ENCODE measurements at places on chromosomes 7 and 10.

DNA sequence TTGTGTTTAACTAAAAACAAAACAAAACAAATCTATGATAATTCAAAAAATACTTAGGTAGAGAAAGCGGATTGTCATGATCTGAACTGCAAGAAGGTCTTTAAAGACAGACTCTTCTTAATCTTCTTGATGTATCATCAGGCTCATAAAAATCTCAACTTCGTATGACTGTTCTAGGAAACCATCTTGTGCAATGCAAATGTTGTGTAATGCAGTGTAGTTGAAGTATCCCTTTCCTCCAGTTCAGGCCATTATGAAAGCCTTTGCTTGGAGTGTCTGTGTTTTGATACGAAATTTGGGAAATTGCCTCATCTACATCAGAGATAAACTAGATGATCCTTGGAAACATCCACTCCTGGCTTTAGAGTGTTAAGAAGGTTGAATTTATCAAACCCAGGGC, 30.9 kb downstream of the CDK1 start:
- no peak for DNase-seq

GRCh38 chr10:86167762-86168128, 198.8 kb downstream of the GRID1 start:
- DNase-seq: no peak

DNA sequence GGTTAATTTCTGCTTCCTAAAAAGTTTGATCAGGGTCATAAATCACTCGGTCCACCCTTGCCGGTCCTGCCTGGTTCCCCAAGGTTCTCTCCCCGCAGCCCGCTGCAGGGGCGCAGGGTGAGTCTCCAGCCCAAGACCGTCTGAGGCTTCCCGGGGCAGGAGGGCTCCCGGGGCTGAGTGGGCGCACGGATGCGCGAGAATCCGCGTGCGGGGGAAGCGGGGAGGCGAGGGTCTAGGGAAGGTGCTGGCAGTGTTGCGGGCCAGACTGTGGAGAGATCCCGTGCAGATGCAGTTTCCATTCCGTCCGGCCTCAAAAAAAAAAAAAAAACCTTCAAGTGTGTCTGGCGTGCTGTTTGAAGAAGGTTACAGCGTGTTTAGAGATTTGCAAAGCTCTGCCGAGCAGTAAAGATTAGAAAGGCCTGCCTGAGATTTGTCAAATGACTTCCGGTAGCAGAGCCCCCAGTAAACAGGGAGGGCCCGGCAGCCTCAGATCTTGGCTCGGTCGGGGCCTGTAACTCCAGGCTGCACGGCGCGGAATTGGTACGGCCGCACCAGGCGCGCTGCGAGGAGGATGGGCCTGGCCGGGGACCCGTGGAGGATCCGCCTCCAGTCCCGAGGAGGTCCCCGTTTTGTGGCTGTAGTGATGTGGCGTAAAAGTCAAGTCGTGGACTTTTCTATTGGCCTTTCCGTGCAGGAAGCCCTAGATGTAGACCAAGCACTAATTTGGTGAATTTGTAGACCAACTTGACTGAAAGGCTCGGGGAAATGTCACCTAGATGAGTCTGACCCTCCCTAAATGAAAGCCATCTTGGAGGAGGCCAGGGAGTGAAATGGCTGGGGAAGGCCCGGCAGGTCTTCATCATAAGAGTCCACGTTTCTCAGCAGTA, 293.2 kb upstream of the NFE2L3 start:
- no peak for DNase-seq

DNA sequence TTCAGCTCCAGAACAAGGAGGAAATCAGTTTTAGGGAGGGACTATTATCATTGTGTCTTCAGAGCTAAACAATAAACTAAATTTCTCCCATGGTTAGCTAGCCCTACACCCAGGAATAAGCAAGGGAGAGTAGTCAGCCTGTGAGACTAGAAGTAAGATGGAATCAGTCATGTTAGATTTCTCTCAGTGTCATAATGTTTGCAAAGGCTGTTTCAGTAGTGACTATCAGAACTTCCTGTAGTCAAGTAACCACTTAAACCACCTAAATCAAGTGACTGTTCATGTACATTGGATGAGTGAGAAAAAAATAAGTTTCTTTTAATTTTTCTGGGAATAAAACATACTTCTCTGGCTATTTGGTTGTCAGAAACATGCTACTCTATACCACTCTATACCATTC, 121.6 kb downstream of the KCND2 start:
- no peak for DNase-seq

- DNase-seq: no peak
Measured at GRCh38 chr10:125370578-125370977, 210.2 kb upstream of the CTBP2 start.

Data from effector memory CD4-positive, alpha-beta T cell (primary cell).